ENCODE measurements at places on chromosomes 13 and 19.
A peak's percentile ranks its signal among the peaks of the same experiment; 100 is the strongest.

GRCh38 chr13:74388626-74389025, 254.4 kb upstream of the KLF12 start:
- peak; percentile 7 for DNase-seq

- DNase-seq, result no peak
These were observed 587 bp downstream of the TMEM238 start for GRCh38 chr19:55383279-55384130.

- no peak for DNase-seq
These were observed 5.5 kb downstream of the RAB11B start for GRCh38 chr19:8395621-8396082.

- no peak for DNase-seq
These were observed 76.1 kb downstream of the TEX26 start for GRCh38 chr13:31008400-31009115.

DNA sequence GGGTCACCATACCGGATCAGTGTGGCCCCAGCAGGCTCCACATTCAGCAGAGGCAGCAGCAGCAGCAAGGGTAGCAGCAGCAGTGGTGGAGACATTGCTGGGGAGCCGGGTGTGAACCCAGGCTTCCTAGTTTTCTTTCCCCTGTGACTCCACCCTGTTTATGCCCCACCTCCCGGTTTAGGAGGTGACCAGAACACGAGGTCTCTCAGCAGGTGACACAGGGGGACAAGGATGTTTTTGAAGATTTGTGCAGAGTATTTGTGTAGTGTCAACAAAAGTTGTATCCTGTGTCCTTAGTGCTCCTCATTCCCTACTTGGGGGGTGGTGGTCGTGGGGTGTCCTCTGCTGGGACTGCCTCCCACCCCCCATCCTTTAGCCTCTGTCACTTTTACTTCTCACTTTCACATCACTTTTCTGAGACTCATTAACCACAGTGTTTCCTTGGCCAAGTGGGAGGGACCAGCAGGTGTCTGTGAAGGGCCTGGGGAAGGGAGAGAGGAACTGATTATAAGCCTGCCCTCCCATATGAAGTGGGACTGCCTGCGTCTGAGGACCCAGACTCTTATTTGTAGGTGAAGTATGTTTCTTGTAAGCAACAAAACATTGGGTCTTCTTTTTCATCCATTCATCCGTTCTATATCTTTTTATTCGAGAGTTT, 15.6 kb upstream of the KCNC3 start:
- no peak for DNase-seq

DNA sequence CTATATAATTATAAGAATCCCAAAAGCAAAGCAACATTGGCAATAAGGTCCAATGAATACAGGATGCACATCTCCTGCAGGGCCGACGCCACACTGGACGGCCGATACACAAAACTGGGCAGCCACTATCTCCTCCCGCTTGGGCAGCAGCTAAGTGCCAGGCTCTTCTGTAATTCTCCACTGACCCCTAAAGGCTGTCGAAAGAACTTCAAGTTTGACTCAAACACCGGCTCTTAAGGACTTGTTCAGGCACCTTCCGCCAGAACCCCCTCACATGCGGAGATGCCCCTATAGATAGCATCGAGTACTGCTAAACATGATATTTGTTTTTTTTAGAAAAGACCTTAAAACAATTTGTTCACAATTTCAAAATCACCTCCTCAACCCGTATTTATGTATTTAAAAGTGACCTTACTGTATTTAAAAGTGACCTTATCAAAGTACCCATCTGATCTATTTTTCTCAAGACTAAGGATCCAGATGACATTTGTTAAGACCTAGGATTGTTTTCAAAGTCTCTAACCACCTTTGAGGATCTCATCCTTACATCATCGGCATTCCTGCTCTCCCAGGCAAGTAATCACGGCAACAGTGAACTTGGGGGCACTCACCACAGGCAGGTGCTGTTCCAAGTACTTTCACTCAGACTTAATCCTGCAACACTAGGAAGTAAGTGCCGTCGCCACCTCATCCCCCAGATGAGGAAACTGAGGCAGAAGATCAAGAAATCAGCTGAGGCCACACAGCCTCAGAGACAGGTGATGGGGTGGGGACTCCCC, 77.8 kb downstream of the TUBGCP3 start:
- DNase-seq, result peak; percentile 58

DNA sequence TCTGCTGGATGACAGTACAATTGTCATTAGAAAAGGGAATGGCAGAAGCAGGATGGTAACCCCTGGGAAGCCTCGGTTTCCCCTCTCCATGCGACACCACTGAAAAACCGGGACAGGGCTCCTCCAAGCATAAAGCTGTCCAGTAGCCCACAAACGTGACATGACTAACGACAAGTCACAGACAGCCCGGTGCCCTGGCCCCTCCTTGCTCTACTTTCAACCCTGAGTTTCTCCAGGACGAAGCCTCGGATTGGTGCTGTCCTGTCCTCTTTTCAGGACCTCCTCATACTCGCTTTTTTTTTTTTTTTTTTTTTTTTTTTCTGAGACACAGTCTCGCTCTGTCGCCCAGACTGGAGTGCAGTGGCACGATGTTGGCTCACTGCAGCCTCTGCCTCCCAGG, 16.3 kb downstream of the DPP9 start:
- DNase-seq, result no peak

GRCh38 chr13:112204346-112205327, 137.7 kb downstream of the SOX1 start:
- DNase-seq, result no peak

DNA sequence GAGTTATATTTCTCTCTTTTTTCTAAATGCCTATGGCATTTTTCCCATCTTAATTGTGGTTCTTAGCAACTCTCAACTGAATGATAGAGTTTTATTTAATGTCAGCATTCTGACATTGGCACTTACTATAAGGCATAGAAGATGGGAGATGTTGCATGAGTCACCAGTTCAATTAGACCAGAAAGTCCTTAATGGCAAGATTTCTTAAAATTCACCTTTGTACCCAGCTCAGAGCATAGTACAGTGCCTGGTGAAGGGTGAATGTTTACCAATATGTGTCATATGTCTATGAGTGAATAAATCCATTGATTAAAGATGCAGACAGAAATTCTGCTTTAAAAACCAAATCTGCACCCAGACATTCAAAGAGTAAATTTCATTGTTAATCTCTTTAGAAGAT, 526.9 kb downstream of the EFNB2 start:
- no peak for DNase-seq

- no peak for DNase-seq
These were observed 338.7 kb downstream of the IRS2 start for GRCh38 chr13:109447667-109448066.

GRCh38 chr19:4987256-4987655, 18.3 kb downstream of the KDM4B start:
- no peak for DNase-seq

- DNase-seq, result no peak
These were observed 62.8 kb downstream of the ARHGEF7 start for GRCh38 chr13:111177921-111178320.

- peak; percentile 89 for DNase-seq
These were observed 3.6 kb downstream of the PRMT1 start for GRCh38 chr19:49680421-49681351.

DNA sequence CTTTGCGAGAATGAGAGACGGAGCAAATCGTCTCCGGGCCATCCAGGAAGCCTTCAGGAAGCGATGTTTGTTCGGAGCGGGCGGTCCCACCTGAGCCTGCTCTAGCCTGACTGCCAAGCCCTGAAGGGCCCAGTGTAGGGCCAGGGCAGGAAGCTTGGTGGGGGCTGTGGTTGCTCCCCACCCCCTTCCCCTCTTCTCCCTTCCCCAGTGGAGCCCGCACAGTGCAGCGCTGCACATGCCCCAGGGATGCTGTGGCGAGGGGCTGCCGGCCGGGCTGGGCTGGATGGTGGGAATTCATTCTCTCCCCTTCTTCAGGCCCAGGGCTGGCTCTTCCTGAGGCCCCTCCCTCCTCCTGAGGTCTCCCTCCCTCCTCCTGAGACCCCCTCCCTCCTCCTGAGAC, 7.1 kb upstream of the GRTP1 start:
- no peak for DNase-seq

GRCh38 chr13:31192306-31192705, 7.5 kb upstream of the B3GLCT start:
- DNase-seq, result no peak

DNA sequence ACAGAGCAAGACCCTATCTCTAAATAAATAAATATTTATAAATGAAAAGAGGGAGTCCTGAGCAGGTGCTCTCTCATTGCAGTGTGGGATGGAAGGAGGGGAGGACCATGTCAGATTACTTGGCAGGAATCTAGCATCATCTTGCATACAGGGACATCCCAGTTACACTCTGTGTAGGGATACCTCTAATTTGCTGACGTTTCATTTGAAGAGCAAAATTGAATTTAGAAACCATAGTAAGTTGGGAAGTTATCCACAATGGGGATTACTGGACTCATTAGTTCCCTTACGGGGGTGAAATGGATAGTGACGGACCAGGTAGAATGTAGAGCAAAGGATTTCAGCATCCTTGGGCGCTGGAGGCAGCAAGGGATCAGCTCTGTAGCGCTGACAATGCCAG, 52.1 kb downstream of the ARHGEF18 start:
- no peak for DNase-seq

DNA sequence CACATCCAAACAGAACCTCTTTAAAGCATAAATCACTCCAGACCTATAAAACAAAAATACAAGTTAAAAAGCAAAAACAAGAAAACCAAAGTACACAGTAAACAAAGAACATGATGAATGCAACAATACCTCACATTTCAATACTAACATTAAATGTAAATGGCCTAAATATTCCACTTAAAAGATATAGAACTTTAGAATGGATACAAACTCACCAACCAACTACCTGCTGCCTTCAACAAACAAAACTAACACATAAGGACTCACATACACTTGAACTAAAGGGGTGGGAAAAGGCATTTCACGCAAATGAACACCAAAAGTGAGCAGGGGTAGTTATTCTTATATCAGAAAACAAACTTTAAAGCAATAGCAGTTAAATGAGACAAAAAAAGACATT, 44.9 kb upstream of the PABPC3 start:
- DNase-seq, result no peak

- DNase-seq, result no peak
These were observed 84.4 kb downstream of the GADD45B start for GRCh38 chr19:2560369-2560768.

GRCh38 chr13:112959701-112960542, 9.1 kb upstream of the MCF2L start:
- no peak for DNase-seq

GRCh38 chr13:41177616-41178015, 16.8 kb downstream of the KBTBD7 start:
- DNase-seq, result no peak

DNA sequence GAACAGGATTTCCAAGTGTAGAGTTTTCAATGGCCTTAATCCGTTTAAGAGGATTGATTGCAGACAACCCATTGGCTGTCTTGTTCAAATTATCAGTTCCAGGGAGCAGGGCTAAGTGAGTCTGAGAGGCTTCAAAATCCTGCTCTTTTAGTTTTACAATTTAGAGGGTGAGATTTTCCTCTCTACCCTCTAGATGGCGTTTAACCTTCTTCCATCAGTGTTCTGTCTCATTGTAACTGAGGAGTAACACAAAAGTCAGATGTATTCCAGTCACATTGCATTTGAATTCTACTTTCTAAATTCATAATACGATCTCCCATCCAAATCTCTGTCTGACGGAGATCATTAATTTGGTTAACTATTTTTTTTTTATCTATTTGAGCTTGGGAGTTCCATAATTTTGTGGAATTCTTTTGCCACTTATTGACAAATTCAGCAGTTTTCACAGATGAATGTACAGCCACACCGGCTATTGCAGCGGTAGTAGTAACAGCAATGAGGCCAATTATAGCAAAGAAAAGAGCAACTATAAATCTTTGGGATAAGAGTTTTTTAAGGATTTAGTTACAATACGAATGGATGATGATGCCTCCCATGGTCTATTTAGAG, 7.8 kb upstream of the C19orf84 start:
- DNase-seq, result no peak

DNA sequence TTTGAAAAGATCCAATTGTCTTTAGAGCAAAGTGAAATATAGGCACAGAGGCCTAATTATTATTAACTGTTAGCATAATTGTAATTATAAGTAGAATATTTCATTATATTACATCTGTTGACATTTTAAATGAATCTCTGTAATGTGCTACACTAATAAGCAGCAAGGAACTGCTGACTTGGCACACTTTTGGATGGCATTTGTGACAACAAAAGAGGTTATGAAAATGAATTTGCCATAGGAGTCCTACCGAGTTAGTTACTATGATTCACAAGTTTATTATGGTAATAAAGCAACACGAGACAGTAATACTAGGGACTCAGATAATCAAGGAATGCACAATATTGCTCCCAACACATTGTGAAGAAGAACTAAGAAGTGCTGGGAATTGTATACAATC, 213.8 kb upstream of the PCDH9 start:
- no peak for DNase-seq

- DNase-seq, result no peak
These were observed 952.0 kb downstream of the SLITRK5 start for GRCh38 chr13:88623150-88623549.

GRCh38 chr19:15779756-15780476, 7.5 kb upstream of the OR10H5 start:
- no peak for DNase-seq

DNA sequence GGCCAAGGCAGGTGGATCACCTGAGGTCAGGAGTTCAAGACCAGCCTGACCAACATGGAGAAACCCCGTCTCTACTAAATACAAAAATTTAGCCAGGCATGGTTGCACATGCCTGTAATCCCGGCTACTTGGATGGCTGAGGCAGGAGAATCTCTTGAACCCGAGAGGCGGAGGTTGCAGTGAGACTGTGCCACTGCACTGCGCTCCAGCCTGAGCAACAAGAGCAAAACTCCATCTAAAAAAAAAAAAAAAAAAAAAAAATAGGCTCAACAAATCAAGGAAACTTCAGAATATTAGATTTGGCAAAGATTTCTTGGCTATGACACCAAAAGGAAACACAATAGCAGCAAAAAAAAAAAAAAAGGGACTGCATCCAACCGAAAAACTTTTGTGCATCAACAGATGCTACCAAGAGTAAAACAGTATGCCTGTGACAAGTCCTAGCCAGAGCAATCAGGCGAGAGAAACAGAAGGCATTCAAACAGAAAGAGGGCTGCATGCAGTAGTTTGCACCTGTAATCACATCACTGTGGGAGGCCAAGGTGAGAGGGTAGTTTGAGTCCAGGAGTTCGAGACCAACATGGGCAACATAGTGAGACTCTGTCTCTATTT, 23.8 kb downstream of the ZNF160 start:
- no peak for DNase-seq

DNA sequence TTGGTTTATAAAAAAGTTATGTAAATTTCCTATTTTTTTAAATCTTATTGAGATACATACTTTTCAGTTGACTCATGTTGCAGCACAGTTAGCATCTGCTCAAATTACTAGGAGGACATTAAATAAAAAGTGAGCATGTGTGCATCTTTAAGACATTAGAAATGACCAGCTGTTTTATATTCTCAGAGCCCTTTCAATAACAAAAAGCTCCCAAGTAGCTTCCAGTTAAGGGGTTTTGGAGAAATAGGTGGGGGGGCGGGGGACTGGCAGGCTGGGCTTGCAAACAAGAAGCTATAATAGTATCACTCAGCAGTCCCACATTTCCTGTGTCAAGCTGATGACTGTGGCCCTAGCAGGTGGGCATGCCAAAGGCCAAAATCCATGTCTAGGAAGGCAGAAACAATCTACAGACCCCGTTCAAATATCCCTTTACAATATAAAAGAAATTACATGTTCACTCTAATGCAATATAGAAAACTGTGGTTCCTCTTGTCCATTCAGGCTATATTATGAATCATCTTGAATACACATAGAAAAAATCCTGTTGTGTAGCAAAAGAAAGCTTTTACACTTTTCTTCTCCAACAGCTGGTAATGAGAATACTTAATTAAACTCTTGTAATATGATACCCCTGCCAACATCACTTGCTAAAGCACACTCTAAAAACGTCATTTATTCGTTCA, 1713.2 kb upstream of the SLC10A2 start:
- DNase-seq, result no peak
